ENCODE measurements at places on chromosomes 3 and 15.

DNA sequence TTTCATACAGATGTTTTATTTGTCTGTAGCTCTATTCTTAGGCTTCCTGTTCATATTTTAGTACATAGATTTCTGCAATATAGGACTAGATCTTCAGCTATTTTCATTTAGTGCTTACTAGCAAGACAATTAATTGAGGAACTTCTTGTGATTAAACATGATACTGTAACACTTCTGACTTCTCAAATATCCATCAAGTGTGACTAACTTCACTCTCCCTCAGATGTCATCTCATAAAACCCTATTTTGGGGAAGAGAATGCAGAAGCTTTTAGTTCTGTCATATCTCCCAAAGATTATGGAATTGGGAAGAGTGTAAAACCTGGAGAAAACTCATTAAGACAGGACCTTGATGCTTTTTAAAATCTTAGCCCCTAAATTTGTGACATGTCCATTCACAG lies 28.6 kb upstream of the GOLIM4 start:
- DNase-seq = no peak

DNA sequence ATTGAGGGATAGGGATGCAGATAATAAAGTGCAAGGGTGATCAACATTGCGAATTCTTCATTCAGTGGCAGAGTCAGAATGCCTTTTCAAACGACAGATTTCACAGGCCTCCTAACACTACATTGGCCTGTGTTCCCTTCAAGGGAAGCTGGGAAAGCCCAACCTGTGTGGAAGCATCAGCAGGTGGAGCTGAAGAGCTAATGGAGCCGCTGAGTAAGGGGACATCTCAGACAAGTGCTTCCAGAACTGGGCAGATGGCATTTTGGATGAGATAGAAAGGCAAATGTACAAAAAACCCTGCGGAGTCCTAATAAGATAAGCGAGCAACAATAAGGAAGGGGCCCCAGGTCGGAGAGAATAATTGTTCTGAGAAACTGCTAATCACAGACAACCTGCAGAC lies 8.5 kb upstream of the SLC24A5 start:
- DNase-seq = peak; percentile 8

DNA sequence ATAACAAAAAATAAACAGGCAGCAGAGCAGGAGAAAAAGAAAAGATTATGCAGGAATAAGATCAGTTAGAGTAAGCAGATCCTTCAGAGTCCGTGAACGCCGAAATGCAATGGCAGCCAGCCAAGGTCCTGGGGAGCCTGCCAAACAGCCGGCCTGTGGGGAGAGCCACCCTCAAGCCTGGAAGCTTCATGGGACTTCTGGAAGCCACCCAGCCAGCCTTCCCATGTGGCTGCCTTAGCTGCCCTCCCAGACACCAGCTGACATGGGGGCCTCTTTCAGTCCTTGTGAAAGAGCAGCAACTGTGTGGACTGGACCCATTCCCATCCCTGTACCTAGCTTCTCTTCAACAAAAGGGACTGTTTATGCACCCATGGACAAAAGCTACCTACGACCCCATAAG lies 64.9 kb upstream of the RAD18 start:
- peak; percentile 73 for DNase-seq

DNA sequence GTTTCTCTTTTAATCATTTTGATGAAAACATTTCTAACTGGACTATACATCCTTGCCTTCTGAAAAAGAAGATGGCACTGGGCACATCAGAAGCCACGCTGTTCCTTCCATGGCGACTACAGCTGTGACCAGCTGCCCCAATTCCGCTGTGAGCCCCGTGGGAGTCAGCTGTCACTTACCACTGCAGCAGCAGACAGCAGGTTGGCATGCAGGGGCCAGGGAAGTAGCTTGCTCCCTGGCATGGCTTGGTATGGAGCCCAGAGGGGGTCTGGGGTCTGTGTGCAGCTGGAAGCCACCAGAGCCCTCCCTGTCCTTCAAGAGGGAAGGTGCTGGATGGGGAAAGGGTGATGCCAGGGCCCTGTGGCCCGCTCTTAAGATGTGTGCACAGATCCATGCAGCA lies 4.5 kb upstream of the ZXDC start:
- DNase-seq = no peak

DNA sequence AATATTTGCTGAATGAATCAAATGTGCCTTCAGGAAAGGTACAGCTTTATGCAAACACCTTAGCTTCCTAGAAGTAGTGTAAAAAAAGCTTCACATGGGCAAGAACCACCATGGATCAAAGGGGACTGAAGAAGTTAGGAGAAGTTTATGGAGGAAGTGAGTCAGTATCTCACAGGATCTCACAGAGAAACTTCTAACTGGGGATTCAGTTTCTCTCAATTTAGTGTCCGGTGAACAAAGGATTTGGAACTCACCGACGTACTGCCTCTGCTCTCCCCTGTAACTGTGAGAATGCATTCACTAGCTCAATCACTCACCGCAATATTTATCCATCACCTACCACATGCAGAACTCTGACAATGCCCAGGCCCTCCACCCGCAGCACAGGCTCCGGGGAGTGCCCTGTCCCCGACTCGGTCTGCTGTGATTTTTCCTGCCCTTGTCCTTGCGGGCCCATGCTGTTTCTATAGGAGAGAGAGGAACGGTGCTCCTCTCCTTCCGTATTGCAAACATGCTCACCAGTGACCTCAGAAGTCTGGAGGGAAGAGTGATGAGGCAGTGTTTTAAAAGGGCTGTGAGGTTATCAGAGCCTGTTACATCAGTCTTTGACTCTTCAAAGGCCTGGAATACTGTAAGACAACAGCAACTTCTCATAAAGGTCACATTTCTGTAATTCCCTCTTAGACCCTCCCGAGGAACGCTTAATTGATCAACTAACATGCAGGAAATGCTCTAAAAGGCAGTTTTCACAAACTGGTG lies 222.5 kb upstream of the ICE2 start:
- DNase-seq = no peak

- no peak for DNase-seq
These were observed 99.5 kb upstream of the CNTN3 start for GRCh38 chr3:74713977-74714376.

GRCh38 chr3:190382082-190382481 lies 5.9 kb upstream of the CLDN16 start:
- peak; percentile 76 for DNase-seq

GRCh38 chr3:63034101-63034500 lies 158.9 kb upstream of the CADPS start:
- DNase-seq = no peak

- peak; percentile 34 for DNase-seq
These were observed 37.9 kb downstream of the AGTR1 start for GRCh38 chr3:148735597-148735996.

DNA sequence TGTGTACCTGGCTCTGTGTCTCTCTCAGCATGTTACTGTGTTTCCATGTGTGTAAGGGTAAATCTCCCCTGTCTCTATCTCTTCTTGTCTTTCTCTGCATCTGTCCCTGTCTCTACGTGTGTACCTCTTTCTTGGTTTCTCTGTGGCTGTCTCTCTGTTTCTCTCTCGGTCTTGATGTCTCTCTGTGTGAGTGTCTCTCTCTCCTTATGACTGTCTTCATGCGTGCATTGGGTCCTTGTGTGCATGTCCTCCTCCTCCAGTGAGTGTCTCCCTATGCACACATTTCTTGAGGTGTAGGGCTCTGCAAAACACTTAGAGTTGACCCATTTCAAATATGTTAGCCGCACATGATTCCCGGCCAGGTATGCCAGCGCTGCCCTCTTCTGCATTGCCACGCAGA lies 903.3 kb upstream of the CFAP20DC start:
- no peak for DNase-seq

DNA sequence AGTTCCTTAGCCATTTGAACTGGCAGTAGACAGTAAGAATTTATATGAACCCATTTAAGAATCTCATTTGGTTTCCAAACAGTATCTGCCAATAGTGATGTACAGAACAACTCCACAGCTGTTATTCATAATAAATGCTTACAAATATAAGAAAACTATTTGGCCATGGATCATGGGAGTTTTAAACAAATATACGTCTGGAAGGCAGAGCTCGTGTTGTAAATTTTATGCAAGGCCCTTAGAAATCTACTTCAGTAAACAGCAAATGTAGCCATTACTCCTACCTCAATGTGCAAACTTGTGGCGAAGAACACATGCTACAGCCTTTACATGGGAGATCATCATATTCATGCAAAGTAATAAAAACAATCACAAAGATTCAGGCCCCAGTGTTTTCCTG lies 65.3 kb upstream of the NANOGP8 start:
- DNase-seq = no peak

DNA sequence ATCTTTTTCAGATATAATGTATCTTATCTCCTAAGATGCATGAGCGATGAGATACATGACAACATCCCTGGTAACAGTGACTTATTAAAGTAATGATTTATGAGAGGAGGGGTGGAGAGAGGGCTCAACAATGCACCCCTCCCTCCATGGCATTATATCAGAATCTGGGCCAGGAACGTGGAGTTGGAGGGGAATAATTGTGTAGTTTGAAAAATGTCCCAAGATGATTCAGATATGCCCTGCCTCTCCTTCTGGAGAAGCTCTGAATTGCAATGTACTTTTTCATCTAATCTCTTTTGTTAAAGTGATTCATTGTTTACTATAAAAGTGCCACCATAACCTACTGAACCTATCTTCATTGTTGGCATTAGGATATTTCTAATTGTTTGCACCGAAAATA lies 86.5 kb downstream of the FRMD4B start:
- no peak for DNase-seq
